ENCODE measurements at places on chromosomes 4 and X. TPM values are rescaled to one million over a fixed set of nuclear protein-coding genes. Genes with fewer than 3 reads are reported as not detected.

ADGRG4 gene
- under 0.01 TPM for total RNA-seq

PPBP gene
- total RNA-seq, result not detected

GRCh38 chr4:17884063-17884462 lies 73.3 kb downstream of the NCAPG start:
- H3K27ac ChIP-seq, result no peak overlapping the region
- no peaks in the 10 kb centered on the region for H3K27me3 ChIP-seq
- no peaks in the 10 kb centered on the region for H3K4me1 ChIP-seq
- DNase-seq, result no peak
- H3K36me3 ChIP-seq, result no peaks in the 10 kb centered on the region
- H3K4me3 ChIP-seq, result no peak overlapping the region

GRCh38 chrX:65537229-65537628 lies 2.6 kb upstream of the LAS1L start:
- no peaks in the 10 kb centered on the region for H3K27me3 ChIP-seq
- no peaks in the 10 kb centered on the region for H3K36me3 ChIP-seq
- no peak overlapping the region for H3K4me3 ChIP-seq
- no peak overlapping the region for H3K27ac ChIP-seq
- no peak for DNase-seq

- DNase-seq, result no peak
- H3K27me3 ChIP-seq, result no peaks in the 10 kb centered on the region
- no peak overlapping the region for H3K27ac ChIP-seq
- no peaks in the 10 kb centered on the region for H3K36me3 ChIP-seq
- peaks cover 12% of the 10 kb centered on the region for H3K4me1 ChIP-seq
Observed at GRCh38 chrX:74510401-74510800, 89.1 kb downstream of the SLC16A2 start.

DNA sequence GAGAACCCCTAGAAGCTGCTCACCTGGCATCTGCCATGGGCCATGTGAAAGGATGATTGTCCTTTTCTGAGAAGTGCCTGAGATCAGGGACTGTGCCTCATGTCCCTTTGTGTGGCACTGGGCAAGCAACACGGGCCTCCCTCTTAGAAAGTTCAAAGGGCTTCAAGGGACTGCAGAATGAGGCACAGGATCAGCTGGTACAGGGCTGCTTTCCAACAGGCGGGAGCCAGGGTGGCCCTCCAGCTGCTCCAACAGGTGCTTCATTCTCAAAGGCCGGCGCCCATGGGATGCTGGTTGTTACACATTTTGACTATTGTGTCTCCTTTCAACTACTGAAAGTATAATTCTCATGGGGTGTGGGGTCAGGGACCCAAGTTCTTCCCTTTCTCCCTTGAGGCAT lies 114.7 kb downstream of the ENPP6 start:
- no peaks in the 10 kb centered on the region for H3K27me3 ChIP-seq
- no peak overlapping the region for H3K4me3 ChIP-seq
- no peak overlapping the region for H3K27ac ChIP-seq

MAP7D3 gene
- total RNA-seq, result 13.8 TPM

CCSER1 gene
- 41.4 TPM for total RNA-seq

CRMP1 gene
- 3.0 TPM for total RNA-seq

DNA sequence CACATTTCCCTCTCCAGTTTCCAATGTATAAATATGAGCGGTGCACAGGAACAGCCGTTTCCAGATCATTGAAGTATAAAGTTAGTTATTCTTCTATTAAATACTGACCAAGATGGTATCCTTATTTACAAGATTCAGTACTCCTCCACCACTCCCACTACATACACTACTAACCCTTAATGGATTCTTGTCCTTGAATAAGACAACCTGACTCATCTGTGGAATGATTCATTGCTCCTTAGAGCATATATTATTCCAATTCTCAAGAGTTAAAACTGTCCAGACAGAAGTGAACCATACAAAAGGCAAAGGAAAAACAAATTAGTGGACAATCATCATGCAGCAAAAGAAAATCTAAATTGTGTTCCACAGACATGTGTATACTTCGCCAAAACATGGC lies 373.3 kb downstream of the IDS start:
- no peak overlapping the region for H3K4me3 ChIP-seq
- H3K27ac ChIP-seq, result no peak overlapping the region
- DNase-seq, result no peak
- H3K27me3 ChIP-seq, result no peaks in the 10 kb centered on the region
- H3K4me1 ChIP-seq, result no peaks in the 10 kb centered on the region

SHROOM3 gene
- 64.4 TPM for total RNA-seq

GRCh38 chr4:31169846-31170245 lies 449.7 kb downstream of the PCDH7 start:
- DNase-seq, result no peak
- H3K27ac ChIP-seq, result no peak overlapping the region
- H3K27me3 ChIP-seq, result no peaks in the 10 kb centered on the region
- H3K4me1 ChIP-seq, result no peaks in the 10 kb centered on the region
- no peaks in the 10 kb centered on the region for H3K36me3 ChIP-seq
- H3K4me3 ChIP-seq, result no peak overlapping the region

GRCh38 chr4:107922486-107923473 lies 8.6 kb upstream of the CYP2U1 start:
- no peaks in the 10 kb centered on the region for H3K36me3 ChIP-seq
- no peak for DNase-seq
- no peaks in the 10 kb centered on the region for H3K27me3 ChIP-seq
- H3K27ac ChIP-seq, result no peak overlapping the region
- no peak overlapping the region for H3K4me3 ChIP-seq
- no peaks in the 10 kb centered on the region for H3K4me1 ChIP-seq

DNA sequence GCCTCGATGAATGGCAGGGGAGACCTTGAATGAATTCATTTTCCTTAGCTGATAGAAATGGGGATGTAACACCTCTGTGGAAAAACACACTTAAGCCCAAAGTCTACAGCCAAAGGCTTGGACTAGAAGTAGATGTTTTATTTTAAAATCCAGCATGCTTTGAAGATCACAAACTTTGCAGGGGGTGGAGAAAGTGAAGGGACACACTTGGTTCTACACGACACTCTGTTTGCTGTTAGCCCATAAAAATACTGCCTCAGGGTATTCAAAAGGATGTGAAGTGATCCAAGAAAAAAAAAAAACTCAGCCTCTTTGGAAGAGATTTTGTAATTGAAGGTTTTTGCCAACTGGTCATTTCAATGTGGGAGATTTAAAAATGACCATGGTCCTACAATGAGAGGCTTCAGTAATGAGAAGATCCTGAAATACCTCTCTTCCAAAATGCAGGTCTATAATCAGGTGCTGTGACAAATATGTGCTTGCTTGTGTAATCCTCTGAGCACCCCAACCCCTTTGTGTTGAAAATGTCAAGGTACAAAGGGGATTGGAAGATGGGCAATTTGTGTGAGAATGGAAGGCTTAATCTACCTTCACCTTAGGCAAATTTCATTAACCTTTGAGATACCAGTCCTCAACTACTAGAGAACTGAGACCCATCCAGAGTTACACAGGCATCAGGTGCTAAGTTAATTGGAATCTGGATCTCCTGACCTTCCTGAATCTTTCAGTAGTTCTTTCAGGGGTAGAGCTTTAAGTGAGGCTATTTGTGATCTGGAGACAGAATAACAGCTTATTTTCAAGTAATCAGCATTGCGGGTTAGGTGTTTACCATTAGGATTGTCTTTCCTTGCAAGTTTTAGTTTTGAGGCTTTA lies 82.5 kb downstream of the HS6ST2 start:
- no peaks in the 10 kb centered on the region for H3K27me3 ChIP-seq
- DNase-seq, result no peak
- H3K4me3 ChIP-seq, result no peak overlapping the region
- no peak overlapping the region for H3K27ac ChIP-seq
- H3K4me1 ChIP-seq, result no peaks in the 10 kb centered on the region
- no peaks in the 10 kb centered on the region for H3K36me3 ChIP-seq

GRCh38 chr4:54392479-54392878 lies 163.4 kb downstream of the PDGFRA start:
- no peak overlapping the region for H3K27ac ChIP-seq
- H3K27me3 ChIP-seq, result no peaks in the 10 kb centered on the region
- no peak overlapping the region for H3K4me3 ChIP-seq
- no peaks in the 10 kb centered on the region for H3K4me1 ChIP-seq

ABLIM2 gene
- 15.2 TPM for total RNA-seq

DNA sequence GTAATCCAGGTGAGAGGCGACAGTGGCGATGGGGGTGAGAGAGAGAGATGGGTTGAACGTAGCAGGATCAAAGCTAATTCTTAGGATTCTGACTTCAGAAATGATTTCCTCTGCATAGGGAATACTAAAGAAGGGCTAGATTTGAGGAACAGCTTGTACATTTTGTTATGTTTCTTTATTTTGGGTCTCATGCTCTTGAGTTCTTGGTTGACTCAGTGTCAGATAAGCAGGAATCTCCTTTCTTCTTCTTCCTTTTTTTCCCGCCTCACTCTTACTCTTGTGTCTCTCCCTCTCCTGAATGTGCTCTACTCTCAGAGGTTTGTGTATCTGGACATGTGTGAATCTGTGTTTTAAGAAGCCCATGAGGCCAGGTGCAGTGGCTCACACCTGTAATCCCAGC lies 36.4 kb downstream of the FAM193A start:
- no peaks in the 10 kb centered on the region for H3K27me3 ChIP-seq
- H3K4me1 ChIP-seq, result no peaks in the 10 kb centered on the region
- no peaks in the 10 kb centered on the region for H3K36me3 ChIP-seq
- H3K27ac ChIP-seq, result no peak overlapping the region

DNA sequence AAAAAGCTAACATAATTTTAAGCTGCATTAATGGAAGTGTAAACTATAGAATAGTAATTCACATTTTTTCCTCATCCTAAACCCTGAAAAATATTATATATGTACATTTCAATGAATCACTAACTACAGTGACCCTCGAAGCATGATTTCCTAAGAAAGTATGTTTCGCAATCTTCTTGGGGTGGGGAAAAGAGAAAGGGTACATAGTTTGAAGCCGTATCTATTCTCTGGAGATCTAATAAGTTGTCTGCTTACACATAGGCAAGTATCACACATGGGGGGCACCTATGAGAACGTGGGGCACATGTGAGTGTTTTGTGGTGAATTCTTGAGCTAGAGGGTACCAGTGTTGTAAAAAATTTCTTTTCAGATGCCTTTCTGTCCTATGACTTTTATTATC lies 71.2 kb downstream of the JADE1 start:
- H3K27ac ChIP-seq, result no peak overlapping the region
- no peaks in the 10 kb centered on the region for H3K27me3 ChIP-seq
- DNase-seq, result no peak
- no peaks in the 10 kb centered on the region for H3K36me3 ChIP-seq
- H3K4me3 ChIP-seq, result no peak overlapping the region

DNA sequence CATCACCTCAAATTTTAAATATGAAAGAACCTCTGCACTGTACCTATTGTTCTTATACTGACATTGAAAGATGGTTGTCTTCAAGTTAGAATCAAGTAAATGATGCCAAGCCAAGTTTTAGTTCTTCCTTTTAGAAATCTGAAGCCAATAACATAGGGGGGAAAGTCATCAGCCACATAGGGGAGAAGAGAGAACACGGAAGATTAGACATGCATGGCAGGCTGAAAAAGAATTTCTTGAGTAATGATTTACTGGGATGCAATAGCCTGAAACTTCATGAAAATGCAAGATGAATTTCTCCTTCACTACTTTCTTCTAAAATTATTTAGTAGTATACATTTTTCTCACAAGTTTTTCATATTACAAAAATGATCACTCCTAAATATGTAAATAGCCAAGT lies 13.6 kb upstream of the EPGN start:
- no peaks in the 10 kb centered on the region for H3K36me3 ChIP-seq
- no peak overlapping the region for H3K4me3 ChIP-seq
- H3K27ac ChIP-seq, result no peak overlapping the region
- peaks cover 5% of the 10 kb centered on the region for H3K4me1 ChIP-seq
- no peaks in the 10 kb centered on the region for H3K27me3 ChIP-seq

GABRB1 gene
- 0.24 TPM for total RNA-seq

DNA sequence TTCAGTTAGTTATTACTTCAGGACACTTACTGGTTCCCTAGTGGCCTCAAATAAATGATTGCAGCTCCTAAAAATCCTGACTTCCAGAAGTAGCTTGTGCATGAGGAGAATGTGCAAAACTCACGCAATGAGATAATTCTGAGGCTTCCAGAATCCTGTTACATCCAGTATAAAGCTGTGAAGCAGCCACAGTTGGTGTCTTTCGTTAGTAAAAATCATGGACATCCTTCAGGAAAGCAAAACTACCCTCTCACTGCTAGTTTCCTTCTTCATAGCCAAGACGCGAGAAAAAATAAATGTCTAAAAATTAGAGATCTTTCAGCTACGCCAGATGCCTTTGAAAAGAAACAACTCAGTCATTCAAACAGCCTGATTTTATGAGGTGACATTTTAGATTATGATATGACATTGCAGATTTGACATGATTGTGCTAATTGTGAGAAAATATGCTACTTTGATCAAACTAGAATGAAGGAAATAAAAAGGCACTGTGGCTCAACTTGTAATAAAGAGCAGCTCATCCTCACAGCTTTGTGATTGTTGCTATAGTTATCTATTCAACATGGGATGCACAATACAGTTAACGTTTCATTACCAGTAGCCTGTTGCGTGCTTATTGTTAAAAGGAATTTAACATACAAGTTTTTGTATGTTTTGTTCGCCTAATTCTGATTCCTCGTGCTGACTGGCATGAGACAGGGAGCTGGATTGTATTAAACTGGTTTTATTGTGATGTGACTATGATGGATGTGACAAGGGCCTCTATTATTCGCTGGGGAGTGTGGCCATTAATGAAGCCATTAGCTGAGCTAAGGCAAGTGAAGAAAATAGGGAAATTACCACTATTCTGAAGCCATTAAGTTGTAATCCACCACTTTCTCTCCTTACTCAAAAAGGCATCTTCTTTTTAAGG lies 40.5 kb downstream of the AFF2 start:
- H3K4me1 ChIP-seq, result no peaks in the 10 kb centered on the region
- no peak overlapping the region for H3K4me3 ChIP-seq
- no peaks in the 10 kb centered on the region for H3K36me3 ChIP-seq
- DNase-seq, result no peak

GRCh38 chrX:79117078-79117477 lies 27.4 kb upstream of the GPR174 start:
- DNase-seq, result no peak
- no peaks in the 10 kb centered on the region for H3K36me3 ChIP-seq
- no peaks in the 10 kb centered on the region for H3K4me1 ChIP-seq
- no peaks in the 10 kb centered on the region for H3K27me3 ChIP-seq
- H3K4me3 ChIP-seq, result no peak overlapping the region
- no peak overlapping the region for H3K27ac ChIP-seq

SPIN2A gene
- 1.5 TPM for total RNA-seq

All from thyroid gland (tissue), 4 donors.